ENCODE measurements at places on chromosomes 6 and 20.

DNA sequence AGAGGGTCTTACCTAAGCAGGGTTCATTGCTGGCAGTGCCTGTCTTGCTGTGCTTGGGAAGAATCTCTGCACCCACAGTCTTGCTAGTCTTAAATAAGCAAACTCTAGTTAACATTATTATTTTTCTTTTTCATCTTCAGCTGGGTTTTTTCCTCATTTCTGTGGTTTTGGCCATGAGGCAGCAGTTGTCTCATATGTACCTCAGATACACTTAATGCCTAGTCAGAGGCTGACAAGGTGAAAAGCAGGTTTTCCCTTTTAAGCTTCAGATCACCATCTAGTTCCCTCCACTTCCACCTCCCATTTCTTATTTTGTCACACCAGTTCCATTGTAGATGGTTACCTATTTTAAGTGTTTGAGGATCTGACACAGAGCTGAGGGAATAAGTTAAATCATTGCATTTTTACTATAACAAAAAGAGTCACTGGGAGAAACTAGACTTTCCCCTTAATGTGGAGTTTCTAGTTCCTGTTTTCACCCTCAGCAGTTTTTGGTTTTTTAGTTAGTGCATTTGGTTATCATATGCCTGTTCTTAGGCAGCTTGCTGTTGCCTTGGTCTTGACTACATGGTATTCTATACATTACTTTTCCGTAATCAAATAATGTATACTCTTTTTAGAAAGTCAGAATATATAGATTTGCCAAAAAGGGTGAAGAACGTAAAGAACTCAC, 46.0 kb downstream of the AFDN start:
- no peak for DNase-seq

GRCh38 chr6:98831057-98831958, 3.1 kb upstream of the POU3F2 start:
- no peak for DNase-seq

DNA sequence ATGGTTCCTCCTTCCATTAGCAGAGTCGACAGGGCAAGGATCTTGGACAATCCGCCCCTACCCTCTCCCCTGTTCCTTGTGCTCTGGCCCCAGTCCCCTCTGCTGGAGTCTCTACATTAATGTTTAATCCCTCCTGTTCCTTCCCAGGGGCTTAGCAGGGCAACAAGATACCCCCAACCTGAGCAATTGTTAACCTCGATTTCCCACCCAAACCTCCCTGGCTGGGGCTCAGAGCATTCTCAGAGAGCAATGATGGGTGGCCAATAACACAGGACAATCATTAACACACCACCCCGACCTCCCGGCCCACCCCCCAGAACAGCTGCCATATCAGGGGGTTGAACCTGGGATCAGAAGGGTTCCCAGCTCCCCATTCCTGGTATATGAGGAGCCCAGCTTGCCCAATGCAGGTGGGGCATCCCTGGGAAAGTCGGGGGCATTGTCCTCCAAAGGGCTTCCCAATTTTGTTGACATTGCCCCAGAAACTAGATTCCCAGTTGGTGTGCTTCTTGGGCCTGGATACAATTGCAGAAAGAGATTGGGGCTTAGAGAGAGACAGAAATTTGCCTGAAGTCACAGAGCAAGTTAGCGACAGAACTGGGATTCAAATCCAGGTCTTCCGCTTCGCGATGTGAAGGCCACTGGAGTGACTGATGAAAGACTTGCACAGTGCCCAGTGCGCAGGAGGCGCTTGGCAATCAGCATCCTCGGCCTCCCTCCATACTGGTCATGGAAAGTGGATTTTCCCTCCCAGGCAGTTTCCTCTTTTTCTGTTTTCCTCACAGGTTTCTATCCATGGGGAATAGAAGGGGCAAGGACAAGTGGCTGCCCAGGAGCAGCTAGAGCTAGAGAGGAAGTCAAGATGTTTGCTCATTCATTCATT, 59.6 kb upstream of the TTPAL start:
- no peak for DNase-seq

DNA sequence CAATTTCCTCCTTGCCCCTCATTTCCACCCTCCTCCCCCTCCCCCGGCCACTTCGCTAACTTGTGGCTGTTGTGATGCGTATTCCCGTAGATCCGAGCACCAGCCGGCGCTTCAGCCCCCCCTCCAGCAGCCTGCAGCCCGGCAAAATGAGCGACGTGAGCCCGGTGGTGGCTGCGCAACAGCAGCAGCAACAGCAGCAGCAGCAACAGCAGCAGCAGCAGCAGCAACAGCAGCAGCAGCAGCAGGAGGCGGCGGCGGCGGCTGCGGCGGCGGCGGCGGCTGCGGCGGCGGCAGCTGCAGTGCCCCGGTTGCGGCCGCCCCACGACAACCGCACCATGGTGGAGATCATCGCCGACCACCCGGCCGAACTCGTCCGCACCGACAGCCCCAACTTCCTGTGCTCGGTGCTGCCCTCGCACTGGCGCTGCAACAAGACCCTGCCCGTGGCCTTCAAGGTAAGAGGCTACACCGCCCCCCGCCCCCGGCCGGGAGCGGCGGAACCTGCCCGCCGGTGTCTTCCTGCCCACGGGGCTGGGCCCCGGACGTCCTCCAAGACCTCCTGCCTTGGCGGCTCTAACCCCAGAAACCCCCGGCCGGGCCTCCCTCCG, 44.9 kb upstream of the SUPT3H start:
- DNase-seq = no peak

DNA sequence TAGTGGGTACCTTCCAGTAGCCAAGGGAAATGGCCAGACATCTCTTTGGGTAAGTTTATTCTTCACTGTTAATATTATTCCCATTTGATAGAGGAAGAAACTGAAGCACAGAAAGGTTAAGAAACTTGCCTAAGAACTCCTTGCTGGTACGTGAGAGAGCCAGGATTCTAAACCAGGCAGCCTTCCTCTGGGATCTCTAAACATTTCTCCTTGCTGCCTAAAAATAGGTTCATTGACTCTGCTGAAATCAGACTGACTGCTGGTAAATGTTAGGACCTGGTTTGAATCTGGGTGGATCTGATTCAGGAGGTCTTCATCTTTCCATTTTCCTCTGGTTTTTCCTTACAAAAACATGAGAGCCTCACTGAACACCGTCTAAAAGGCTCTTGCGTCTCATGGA, 186.9 kb downstream of the AIG1 start:
- no peak for DNase-seq

Measured in uterus (tissue), 4 donors.